Uterus (tissue), 4 donors: ENCODE measurements at places on chromosomes 12 and 14.

GRCh38 chr14:70283156-70283555 is 76.3 kb downstream of the COX16 start:
- no peak for DNase-seq

- no peak for DNase-seq
These were observed 170.7 kb downstream of the ESRRB start for GRCh38 chr14:76546426-76547221.

DNA sequence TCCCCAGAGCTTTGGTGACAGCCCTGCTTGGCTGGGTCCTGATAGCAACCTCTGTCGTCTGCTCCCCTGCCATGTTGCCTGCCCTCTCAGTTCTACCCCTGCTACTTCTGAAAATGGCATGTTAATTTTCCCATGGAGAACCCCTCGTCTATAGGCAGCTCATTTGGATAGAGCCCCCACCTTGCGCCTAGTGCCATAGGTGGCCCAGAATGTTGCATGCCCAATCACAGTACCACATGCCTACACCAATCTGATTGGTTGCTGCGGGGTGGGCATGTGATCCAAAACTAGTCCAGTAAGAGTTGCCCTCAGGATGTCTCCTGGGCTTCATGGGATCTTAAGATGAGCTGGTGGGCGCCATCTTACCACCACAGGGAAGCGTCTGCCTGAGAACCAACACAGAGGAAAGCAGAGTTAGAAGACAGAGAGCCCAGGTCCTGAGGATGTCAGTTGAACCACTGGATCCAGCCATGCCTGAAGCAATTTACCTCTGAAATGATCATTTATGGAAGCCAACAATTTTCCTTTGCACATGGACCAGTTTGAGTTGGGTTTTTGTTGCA is 85.7 kb downstream of the PAPOLA start:
- no peak for DNase-seq

DNA sequence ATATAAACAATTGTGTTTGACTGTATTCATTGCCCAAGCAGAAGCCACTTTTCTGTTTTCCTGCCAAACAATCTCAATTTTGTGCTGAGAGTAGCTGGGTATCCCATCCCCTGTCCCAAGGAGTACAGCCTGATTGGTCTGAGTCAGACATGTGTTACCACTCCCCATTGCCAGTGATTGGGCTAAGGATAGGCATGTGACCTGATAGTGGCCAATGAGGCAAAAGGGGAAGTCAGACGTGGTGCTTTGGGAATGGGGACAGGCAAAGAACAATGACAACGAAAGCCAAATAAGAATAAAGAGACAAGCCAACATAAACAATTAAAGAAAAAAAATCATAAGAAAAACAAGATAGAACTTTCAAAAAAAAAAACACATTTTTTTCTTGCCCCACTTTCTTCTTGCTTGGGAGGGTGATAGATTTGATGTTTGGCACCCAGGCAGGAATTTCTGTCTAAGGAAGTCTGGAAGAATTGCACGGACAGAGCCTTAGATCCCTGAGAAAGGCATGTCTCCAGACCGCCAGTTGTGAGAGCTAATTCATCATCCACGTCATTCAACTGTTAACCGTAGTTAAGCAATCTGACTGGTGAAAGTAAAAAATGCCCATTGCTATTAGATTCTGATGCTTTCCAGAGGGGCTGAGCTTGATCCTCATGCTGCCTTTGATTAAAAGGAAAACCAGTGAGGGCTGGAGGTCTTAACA is 626.6 kb upstream of the TMEM132C start:
- no peak for DNase-seq

DNA sequence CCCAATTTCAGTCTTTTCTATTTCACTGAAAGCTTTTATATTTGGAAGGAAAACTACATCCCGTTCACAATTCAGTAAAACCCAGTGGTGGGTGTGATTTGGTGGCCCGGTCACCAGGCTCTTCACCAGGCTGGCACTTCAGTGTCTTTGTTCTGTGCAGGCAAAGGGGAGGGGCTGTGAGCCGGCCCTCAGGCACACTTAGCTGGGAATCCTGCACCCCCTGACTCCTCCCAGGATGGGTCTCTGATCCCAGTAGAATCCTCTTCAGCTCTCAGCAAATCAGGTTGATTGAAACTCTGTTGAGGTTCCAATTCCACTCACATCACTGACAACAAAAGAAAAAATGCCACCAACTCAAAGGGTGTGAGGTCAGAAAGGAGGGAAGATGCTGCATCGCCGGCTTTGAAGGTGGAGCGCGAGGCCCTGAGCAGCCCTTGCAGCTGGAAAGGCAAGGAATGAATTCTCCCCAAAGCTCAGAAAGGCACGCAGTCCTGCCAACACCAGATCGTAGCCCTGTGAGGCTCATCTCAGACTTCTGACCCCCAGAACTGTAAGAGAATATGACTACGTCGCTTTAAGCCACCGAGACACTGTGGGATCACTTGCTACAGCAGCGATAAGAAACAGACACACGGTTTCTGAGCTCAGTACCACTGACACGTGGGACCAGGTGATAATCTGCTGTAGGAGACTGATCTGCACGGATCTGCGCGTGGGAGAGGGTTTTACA is 166.6 kb downstream of the PIWIL1 start:
- no peak for DNase-seq
